ENCODE measurements at places on chromosomes 13 and 19.

GRCh38 chr13:35978607-35979316 lies 152.4 kb downstream of the DCLK1 start:
- DNase-seq, result no peak

GRCh38 chr19:11377237-11377636 lies 2.8 kb downstream of the SWSAP1 start:
- DNase-seq, result no peak

GRCh38 chr19:55481148-55481793 lies 3.7 kb upstream of the NAT14 start:
- no peak for DNase-seq

DNA sequence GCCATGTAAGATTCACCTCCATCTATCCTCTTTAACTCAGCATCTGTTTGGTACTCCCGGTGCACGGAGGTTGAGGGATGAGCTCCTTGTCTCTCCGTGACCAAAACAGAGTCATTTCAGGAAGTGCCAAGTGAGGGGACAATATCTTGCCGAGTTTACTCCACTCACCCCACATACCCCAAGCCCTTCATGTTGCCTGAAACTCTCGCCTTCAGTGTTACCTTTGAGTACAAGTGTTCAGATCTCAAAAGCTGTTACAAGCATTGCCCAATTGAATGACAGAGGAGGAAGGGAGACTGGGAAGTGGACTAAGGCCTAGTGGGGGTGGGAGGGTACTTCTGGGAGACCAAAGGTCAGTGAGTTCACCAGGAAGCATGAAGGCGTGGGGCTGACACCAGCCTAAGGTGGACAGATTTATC lies 6.0 kb upstream of the SIGLEC12 start:
- DNase-seq, result no peak

DNA sequence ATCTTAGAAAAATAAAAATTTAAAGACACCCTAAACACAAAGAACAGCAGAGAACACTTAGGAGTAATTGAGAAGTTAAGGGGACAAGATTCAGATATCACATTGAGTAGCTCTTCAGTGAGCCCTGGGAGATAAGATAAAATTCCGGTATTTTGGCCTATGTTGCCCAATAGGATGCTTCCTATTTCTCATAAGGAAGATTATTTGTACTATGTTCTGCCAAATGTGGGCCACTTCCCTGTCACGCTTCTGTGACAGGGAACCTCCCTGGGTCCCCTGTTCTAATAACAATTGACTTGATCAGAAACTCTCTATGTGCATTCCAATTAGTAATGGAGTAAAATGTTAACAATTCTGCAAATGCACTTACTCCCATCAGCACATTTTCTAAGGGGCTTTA lies 310.7 kb downstream of the MYO16 start:
- no peak for DNase-seq

- DNase-seq, result no peak
Observed at GRCh38 chr19:29410601-29411000, 115.2 kb upstream of the VSTM2B start.

- no peak for DNase-seq
Observed at GRCh38 chr13:38753878-38754277, 67.0 kb downstream of the FREM2 start.

GRCh38 chr13:109162248-109163036 lies 533.0 kb downstream of the MYO16 start:
- no peak for DNase-seq

DNA sequence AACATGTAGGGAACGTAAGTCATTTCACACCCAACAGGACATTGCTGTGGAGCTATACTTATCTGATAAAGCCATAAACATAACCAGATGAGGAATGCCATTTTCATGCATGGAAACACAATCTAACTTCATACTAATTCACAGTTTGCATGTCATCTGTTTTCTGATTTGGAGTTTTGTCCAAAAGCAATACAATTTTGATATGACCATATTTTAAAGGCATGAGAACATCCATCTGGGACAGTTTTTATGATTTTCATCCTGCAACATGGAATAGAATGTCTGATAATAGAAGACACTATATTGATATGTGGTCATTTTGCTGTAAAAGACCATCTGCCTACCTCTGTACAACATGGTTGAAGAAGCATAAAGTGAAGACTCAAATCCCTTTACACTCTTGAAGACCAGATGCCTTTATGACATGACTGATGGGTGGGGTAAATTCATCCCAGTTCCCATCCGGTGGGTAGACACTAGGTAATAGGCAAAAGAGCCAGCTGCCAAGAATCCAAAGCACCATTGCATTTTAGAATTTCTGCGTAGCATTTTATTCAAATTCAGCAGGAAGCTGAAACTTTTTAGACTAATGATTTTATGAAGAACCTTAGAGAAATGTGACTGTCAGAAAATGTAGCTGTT lies 309.8 kb downstream of the LMO7 start:
- DNase-seq, result no peak

- DNase-seq, result no peak
Observed at GRCh38 chr13:25844559-25845434, 207.0 kb downstream of the SHISA2 start.

DNA sequence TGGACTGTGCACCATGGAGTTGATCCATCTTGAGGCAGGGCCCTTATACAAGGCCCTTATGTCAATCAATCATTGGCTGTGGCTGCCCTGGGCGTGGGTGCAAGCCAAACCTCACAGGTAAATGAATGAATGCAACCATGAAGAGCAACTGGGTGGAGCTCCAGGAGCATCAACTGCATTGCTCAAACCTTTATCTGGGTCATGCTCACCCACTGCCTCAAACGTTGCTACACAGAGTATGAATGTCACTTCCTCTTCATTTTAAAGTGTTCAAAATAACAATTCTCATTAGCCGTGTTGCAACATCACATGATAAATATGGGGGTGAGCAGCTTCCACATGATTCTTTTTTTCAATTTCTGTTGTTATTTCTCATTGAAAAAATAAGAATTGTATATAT lies 6.4 kb upstream of the ZNF333 start:
- no peak for DNase-seq

GRCh38 chr19:43581467-43581866 lies 5.9 kb downstream of the PINLYP start:
- no peak for DNase-seq

DNA sequence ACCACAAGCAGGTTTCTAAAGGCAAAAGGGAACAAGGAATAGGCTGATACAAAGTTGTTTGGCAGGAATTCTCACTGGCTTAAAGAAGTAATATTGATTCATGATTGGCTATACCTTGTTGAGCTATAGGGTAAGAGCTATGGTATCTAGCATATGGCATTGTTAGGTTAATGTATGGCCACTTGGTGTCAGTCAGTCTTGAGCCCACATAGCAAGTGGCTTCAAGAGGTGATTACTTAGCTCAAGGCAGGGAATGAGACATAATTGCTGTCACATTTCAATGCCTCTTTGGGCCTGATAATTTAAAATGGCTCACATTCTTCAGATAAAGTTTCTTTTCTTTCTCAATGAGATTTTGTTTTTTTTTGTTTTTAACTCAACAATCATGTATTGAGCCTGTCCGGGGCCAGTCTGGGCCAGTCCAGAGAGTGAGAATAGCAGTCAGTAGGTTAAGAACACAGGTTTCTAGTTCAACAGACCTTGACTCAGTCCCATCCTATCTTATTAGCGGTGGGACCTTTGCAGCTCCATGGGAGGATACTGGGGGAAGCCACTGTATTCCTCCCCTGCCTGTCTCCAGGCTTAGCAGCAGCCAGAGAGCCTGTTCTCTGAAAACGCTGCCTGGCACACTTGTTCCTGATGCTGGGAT lies 45.8 kb upstream of the RCBTB2 start:
- no peak for DNase-seq

GRCh38 chr13:108948251-108948671 lies 318.9 kb downstream of the MYO16 start:
- no peak for DNase-seq

DNA sequence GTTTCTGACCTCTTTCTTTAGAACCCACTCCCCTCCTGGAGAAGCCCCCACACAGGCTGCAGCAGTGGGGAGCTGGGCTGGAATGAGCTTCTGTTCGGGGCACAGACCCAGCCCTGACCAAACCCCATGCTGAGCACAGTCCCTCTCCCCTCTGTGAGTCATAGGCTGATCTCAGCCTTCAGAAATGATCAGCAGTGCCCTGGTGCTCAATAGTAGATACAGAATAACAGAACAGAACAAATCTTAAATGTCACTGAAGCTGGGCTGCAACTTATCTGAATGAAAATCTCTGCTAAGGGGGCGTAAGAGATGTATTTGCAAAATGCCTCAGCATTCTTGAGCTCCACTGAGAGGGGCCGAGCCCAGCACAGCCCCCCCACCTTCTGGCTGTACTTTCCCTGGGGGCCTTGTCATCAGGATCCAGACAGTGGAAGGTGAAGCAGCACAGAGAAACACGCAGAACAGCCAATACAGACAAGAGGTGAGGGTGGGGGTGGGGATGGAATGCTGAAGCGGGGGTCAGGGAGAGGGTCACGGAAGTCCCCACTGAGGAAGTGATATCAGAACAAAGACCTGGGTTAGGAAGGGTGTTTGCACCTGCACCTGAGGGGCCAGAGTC lies 9.9 kb downstream of the ZNF665 start:
- no peak for DNase-seq

- no peak for DNase-seq
Observed at GRCh38 chr19:2887391-2887914, 13.3 kb upstream of the ZNF57 start.

- DNase-seq, result peak; percentile 13
Observed at GRCh38 chr19:50639121-50640112, at the start of gene SYT3. TSS of gene SYT3 (minus strand) at chr19:50639881. CDS start at chr19:50637411, 2,470 bp downstream.

DNA sequence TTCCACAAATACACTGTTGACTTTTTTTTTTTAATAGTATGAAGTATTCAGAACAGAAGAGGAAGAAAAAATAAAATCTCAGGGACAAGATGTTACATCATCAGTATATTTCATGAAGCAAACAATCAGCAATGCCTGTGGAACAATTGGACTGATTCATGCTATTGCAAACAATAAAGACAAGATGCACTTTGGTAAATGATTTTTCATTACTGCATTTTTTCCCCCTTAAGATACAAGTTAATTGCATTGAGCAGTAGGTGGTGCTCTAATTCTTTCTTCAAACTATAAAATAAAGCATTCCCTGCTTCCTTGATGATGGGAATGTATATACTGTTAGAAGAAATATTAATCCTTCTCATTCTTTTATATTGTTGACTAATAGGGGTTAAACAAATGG lies 17.1 kb downstream of the UCHL3 start:
- no peak for DNase-seq

GRCh38 chr13:59360108-59360507 lies 803.6 kb downstream of the DIAPH3 start:
- no peak for DNase-seq

- no peak for DNase-seq
Observed at GRCh38 chr13:33034882-33035520, 18.8 kb downstream of the KL start.

DNA sequence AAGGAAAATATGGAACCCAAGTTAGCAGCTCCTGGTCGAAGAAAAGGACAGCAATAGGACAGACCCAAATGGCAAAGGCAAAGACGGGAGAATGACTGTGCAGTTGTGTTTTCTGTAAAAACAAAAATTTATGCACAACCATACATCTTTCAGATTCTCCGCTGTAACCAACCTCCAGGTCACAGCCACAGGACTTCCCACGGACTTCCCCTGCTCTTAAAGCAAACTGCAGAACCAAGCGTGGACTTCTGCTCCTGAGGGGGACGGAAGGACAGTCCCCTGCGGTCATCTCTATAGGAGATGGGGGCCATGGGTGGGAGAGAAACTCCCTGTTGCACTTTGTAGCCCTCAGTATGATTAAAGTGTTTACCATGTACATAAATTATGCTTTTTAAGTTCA lies 2.5 kb downstream of the GRTP1 start:
- no peak for DNase-seq

- DNase-seq, result no peak
Observed at GRCh38 chr13:27007166-27007565, 164.4 kb downstream of the USP12 start.

- no peak for DNase-seq
Observed at GRCh38 chr13:38381890-38382289, 32.2 kb downstream of the UFM1 start.

GRCh38 chr19:35261356-35262100 lies 7.2 kb upstream of the USF2 start:
- DNase-seq, result no peak

DNA sequence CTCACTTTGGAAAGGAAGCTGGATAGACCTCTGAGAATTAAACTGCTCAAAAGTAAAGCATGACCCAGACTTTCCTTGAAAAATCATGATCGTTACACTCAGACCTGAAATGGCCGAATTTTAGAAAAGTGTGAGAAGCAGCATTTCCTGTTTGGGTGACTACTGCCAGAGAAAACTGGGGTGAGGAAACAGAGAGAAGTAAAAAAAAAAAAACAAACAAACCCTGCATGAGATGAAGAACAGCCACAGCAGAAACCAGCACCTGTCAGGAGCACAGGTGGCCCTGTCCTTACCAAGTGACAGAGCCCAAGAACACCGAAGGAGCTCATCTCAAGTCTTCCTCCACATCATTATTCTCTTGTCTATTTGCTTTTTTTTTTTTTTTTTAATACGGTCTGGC lies 12.0 kb upstream of the ADPRHL1 start:
- DNase-seq, result no peak

GRCh38 chr19:29516358-29516725 lies 9.5 kb upstream of the VSTM2B start:
- DNase-seq, result no peak

GRCh38 chr13:103213152-103213551 lies 146.9 kb upstream of the SLC10A2 start:
- no peak for DNase-seq

GRCh38 chr19:49343123-49343522 lies 7.9 kb downstream of the CD37 start:
- no peak for DNase-seq
